ENCODE measurements at places on chromosomes 3 and 15.

GRCh38 chr15:40443846-40444245, 3.1 kb downstream of the BAHD1 start:
- no peak for DNase-seq

- DNase-seq, result no peak
These were observed 52.2 kb downstream of the SATB1 start for GRCh38 chr3:18372786-18373405.

DNA sequence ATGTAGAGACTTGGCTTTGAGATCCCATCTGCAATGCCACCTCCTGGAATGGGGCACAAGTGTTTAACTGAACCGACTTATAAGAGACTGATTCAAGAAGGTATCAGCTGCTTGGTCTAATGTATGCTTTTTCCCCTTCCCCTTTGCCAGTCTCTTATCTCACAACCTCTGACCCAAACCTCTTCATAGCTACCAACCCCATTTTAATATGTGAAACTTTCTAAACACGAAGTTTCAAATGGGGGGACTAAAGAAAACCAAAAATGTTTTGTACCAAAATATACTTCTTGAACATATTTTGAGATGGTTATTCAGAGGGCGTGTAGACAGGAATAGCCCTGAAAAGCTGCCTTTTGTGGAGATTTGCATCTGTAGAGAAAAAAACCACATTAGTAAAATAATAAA, 73.1 kb downstream of the OXSM start:
- DNase-seq, result no peak

GRCh38 chr3:107752202-107752990, 229.6 kb downstream of the BBX start:
- DNase-seq, result no peak

DNA sequence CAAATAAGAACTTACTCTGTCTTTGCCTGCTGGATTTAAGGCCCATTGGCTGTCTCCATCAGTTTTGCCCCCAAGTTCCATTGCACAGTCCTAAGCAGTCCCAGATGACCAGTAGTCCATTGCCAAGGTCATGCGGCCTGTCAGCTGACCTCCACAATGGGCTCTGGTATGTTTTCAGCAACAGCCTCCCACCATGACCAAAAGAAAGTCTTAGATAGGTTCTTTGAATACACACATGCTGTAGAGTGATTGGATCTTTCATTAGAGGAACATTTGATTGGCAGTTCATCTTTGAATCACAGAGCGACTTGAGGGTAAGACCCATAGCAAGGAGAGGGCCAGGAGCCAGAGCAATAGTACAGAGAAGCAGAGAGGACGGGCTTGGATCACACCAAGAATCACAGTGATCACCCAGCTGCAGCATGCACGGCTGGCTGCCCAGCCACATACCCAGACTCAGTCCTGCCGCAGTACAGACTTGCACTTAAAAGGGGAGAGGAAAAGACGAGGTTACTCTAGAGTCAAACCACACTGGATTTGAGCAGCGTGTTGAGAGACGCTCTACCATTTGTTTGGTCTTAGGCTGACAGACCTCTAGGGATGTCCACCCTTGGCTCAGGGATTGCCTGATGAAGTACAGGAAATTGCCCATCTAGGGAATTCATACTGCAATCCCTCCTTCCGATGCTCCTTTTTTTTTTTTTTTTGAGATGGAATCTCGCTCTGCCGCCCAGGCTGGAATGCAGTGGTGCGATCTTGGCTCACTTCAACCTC, 50.4 kb downstream of the APH1B start:
- no peak for DNase-seq
